ENCODE measurements at places on chromosomes 4 and X.

GRCh38 chrX:21700967-21701366 is 42.8 kb upstream of the KLHL34 start:
- DNase-seq, result no peak

DNA sequence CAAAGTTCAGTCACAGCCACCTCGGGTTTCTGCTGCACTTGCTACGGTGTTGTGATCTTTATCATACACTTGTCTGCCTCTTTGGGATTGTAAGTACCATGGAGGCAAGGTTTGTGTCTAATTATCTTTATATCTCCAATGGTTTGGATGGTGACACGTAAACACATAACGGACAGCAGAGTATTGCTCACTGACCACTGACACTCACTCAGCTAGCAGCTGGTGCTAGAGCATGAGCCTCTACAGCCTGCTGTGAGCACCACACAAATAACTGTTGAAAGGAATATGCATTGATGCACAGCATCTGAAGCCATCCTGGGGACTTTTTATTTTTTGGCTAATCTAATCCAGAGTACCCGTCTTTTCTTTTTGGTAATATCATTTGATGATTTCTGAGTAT is 156.0 kb downstream of the DCLK2 start:
- no peak for DNase-seq

- peak; percentile 1 for DNase-seq
These were observed 444.0 kb upstream of the PITX2 start for GRCh38 chr4:111066887-111067286.

- no peak for DNase-seq
These were observed 243.2 kb upstream of the NOCT start for GRCh38 chr4:138772366-138772765.

- DNase-seq, result no peak
These were observed 420.4 kb upstream of the PITX2 start for GRCh38 chr4:111043286-111043685.

GRCh38 chr4:159435561-159436023 is 332.7 kb downstream of the RAPGEF2 start:
- no peak for DNase-seq

- DNase-seq, result peak; percentile 55
These were observed 34.7 kb upstream of the TASL start for GRCh38 chrX:30612250-30612655.

DNA sequence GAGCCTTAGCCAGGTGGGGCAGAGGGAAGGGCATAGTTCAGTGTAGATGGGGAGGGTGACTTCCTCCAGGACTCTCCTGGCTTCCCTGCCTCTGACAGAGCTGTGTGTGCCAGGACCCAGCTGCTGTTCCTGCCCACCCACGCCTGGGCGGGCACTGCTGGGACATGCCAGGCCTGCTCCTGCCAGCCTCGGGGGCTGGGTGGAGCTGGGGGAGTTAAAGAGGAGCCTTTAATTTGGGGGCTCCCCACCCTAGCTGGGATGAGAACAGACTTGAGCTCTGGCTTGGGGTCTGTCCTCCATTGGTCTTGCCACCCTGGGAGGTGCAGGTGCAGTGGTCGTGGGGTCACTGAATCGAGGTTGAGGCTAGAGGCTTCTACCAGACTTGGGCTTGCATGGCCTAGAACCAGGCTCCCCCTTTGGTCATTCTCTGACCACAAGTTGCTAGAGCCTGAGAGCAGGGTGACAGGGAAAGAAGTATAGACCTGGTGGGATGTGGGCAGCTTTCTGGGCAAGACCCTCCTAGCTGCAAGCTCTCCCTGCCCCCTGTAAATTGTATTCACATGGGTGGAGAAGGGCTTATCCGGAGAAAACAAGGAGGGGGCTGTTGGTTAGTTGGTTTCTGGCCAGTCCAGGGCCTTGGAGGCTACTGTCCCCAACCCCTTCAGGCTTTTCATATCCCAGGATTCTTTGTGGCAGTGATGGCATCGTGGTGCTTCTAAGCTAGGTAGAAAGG is 5.7 kb downstream of the EFNB1 start:
- DNase-seq, result no peak

DNA sequence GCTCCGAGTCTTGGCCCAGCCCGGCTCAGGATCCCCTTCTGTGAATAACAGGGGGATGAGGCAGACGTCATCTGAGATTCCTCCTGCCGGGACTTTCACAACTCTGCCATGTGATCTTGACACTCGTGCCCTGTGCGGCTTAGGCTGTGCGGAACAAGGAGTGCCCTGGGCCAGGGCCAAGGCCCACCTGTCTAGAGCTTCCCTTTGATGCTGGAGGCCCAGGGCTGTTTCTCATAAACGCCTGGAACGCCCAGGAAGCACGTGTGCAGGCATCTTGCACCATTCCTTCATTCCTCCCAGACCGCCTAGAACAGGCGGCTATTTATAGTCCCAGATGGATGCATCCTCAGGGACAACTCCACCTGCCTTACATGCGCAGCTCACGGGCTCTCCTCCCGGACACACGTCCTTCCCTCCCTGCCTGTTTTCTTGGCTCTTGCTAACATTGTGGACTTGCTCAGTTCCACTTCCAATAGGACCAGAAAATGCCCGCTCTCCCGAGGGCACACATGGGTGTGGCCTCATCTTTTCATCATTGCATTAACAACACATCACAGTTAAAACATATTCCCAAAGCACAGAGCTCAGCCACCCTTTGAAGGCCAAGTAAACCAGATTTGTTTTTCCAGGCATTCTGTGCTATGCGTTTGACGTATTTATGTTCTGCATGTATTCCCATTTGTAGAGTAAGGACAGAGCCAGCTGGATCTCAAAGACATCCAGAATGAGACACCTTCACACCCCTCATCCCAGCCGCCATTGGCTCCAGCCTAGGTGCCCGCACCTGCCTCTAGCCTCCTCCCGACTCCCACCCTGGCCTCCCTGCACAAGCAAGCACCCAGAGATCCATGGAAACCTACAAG is 57.2 kb downstream of the ABLIM2 start:
- no peak for DNase-seq

DNA sequence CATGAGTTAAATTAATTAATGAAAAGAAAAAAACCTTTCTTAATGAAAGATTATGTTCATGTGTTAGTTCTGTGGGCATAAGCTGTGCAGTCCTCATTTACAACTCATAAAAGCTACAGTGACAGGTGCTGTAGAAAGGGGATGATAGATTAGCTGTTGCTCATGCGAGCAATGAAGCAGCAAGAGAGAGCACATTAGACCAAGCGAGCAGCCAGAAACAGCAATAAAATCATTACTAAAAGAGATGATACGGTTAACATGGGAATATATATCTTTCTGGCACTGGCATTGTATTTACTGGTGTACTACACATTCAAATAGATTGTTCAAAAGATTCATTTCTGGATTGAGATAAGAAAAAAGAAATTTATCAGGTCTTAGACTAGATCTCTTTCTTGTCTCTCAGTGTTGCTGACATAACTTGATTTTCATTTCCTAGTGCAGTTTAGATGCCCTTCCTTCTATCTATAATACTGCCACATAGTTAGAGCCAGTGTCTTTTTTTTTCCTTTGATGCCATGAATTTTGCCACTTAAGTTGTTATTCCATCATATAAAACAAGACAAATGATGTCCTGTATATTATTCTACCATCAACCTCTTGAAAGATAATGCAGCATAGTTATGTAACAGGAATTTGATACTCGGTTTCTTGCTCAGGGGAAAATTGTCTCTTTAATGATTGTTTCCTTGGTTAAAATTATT is 164.6 kb downstream of the BANK1 start:
- DNase-seq, result no peak

DNA sequence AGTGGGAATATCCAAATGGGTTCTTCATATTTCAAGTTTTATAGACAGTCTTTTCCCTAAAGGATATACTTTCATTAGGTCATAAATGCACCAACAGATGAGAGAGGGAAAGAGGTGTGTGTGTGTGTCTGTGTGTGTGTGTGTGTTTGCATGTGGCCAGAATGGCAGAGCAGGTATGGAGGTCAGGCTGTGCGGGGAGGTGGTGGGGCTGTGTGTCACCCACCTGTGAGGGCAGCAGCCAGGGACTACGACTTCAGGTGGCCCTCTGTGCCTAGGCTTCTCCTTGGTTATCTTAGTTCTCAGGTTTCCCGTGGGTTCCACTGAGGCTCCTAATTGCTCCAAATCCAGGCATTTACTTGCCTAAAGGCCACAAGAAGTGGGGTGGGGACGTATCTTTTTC is 14.6 kb downstream of the HAND2 start:
- DNase-seq, result no peak

DNA sequence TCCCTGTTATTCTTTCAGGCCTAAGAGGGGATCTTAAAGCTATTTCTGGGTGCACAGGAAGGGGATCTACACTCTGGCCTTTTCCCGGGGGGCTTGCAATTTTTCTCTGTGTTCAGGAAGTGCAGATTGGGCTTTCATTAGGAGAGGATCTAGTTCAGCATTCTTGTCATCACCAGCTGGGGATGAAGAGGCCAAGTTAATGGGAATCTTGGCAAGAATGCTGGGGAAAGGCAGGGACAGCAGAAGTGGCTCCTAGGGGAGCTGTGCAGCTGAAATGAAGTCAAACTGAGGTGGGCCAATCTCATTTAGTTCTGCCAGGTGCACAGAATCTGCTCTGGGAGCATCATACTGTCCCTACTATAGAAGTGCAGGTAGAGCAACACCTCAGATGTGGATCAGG is 40.9 kb upstream of the ESX1 start:
- DNase-seq, result no peak
